ENCODE measurements at places on chromosomes 3 and 15.
A peak's percentile ranks its signal among the peaks of the same experiment; 100 is the strongest.

- DNase-seq = peak; percentile 64
Measured at GRCh38 chr3:139388821-139389551, 461 bp downstream of the COPB2 start.

- DNase-seq = no peak
Measured at GRCh38 chr3:189303584-189303983, 131.8 kb downstream of the TPRG1 start.

- DNase-seq = no peak
Measured at GRCh38 chr3:180409170-180409569, 192.8 kb upstream of the TTC14 start.

GRCh38 chr3:98761643-98762229 is 1.4 kb upstream of the ST3GAL6 start:
- DNase-seq = no peak

- DNase-seq = no peak
Measured at GRCh38 chr15:42704492-42704926, 32.4 kb downstream of the CDAN1 start.

GRCh38 chr15:66996094-66996493 is 69.3 kb upstream of the SMAD3 start:
- DNase-seq = no peak

- no peak for DNase-seq
Measured at GRCh38 chr3:128408693-128409623, 57.7 kb downstream of the DNAJB8 start.

DNA sequence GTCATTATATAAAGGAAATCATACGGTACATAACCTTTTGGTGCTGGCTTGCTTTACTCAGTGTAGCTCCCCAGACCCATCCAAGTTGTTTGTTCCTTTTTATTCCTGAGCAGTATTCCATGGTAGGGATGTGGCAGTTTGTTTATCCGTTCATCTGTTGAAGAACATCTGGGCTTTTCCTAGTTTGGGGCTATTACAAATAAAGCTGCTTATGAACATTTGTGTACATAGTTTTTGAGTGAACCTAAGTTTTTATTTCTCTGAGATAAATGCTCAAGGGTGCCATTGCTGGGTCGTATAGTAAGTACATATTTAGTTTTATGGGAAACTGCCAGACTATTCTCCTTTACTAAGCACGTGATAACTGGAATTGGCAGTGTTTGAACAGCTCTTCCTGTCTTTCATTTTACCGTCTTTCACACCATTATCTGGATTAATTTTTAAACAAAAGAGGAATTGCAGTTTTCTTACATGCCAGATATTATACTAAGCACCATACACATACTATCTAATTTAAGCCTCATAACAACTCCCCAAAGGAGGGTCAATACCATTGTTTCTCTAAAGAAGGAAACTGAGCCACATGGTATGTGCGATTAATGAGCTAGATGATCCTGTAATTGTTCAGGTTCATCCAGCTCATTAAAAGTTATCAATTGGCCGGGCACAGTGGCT is 85.6 kb downstream of the PTPRG start:
- no peak for DNase-seq

GRCh38 chr3:36729204-36730056 is 34.9 kb downstream of the DCLK3 start:
- DNase-seq = no peak

DNA sequence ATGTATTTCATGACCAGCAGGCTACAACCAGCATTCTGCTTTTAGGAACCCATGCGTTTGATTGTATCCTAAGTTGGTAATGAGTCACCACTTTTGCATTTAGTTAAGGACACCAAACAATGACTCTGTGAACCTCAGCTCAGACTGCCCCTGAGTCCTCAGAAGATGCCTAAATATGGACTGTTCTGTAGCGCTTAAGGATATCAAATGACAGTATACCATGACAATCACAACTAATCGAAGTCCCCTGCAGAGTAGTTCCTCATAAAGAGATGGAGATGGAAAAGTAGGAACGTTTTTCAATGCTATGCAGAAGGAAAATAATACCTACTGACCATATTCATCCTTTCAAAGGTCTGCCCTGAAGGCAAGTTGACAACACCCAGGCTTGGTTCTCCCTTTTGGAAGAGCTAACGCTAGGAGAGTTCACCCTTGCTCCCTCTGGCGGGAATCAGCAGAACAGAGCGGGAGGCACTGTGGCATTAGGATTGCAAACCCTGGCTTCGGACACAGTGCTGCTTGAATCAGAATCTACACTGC is 508.6 kb downstream of the FHIT start:
- DNase-seq = no peak

DNA sequence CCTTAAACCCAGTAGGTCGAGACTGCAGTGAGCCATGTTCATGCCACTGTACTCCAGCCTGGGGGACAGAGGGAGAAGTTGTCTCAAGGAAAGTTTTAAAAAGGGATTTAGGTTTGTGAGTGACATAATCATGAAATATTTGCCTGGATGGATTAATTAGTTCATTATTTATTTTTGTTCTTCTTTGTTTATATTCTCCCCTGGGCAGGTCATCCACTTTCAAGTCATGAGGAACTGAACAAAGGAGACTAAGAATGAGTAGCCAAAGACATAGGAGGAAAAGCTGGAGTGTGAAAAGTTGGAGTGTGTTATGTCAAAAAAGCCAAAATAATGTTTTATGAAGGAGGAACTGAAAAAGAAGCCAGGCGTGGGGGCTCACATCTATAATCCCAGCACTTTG is 17.7 kb upstream of the PCCB start:
- DNase-seq = no peak

GRCh38 chr15:90664650-90665287 is 52.4 kb upstream of the BLM start:
- peak; percentile 82 for DNase-seq

DNA sequence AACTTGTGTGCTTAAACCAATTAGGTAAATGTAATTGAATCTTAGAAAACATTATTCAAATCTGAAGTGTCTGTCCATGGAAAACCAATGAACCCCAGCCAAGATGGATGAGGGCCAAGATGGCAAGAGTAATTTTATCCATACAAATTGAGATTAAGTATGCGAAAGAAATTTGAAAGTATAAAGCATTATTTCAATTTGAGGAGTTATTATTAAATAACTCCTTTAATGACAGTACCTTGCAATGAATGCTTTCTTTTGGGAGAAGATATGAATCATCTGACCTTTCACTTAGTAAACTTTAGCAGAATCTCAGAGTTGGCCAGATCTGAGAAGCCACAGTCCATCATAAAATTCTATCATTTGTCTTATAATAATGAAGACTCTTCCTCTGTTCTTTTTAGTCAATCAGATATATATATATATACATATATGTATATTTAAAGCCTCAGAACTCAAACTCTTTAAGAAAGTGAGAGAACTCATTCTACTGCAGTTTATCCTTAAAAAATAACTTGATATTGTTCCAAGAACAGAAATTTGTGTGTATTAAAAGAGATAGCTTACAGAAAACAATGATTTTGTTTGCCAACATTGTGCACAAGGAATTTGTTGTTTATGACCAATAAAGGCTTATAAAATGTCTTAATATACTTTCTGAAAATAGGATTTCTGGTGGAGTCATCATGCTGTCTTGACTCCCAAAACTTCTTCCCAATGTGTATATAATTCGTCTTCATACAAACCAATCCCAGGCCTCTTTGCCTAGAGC is 434.8 kb upstream of the THBS1 start:
- no peak for DNase-seq

GRCh38 chr3:185442031-185442430 is 56.8 kb downstream of the TMEM41A start:
- DNase-seq = no peak

DNA sequence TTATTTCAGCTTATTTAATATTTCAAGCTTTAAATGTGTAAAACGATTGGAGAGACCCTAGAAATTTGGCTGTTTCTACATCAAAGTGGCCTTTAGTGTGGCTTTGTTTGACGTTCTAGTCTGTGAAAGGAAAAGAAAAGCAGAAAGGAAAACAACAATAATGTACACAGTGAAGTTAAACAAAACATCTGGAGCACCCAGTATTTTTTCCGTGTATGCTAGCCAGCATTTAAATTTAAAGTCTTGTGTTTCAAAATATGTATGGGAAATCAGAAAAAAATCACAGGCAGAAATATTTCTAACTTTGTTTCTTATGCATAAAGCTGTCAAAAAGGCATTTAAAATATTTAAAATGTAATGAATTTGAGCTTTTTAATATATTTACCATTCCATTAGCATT is 218.1 kb downstream of the NAALADL2 start:
- no peak for DNase-seq

GRCh38 chr3:47487265-47487664 is 11.5 kb upstream of the SCAP start:
- no peak for DNase-seq

DNA sequence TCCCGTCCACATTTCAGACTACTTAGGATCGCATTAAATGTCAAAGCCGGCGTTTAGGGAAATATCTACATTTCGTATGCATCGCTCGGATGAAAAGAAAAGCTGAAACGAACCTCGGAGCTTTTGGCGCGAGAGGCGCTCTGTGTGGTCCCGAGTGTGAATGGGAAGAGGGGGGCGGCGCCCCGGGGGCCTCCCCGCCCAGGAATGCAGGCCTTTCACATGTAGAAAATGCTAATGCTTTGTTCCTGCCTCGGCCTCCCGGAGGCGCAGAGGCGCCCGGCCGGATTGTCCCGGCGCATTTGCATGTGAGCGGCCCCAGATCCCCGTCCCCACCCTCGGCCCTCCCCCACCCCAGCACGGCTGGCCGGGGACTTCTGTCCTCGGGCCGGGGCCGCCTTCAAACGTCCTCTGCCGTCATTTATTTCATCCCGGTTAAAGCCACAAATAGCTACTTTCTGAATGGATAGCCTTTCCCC is 37.0 kb upstream of the TRIM71 start:
- DNase-seq = no peak

DNA sequence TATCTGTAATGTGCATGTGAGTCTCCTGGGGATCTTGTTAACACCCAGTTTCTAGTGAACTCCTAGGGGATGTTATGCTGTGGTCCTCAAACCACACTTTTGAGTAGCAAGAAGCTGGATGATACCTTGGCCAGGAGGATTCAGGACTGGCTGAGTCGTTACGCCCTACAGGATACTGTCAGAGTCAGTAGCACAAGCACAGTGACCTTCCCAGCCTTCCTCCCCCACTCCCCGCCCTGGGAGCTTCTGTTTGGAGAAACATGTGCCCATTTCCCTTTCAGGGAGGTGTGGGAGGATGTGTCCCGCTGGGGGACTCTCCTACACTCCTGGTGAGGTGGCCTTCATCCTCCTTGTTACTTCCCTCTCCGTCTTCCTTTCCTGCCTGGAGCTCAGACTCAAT is 76.4 kb upstream of the TRPM1 start:
- no peak for DNase-seq

DNA sequence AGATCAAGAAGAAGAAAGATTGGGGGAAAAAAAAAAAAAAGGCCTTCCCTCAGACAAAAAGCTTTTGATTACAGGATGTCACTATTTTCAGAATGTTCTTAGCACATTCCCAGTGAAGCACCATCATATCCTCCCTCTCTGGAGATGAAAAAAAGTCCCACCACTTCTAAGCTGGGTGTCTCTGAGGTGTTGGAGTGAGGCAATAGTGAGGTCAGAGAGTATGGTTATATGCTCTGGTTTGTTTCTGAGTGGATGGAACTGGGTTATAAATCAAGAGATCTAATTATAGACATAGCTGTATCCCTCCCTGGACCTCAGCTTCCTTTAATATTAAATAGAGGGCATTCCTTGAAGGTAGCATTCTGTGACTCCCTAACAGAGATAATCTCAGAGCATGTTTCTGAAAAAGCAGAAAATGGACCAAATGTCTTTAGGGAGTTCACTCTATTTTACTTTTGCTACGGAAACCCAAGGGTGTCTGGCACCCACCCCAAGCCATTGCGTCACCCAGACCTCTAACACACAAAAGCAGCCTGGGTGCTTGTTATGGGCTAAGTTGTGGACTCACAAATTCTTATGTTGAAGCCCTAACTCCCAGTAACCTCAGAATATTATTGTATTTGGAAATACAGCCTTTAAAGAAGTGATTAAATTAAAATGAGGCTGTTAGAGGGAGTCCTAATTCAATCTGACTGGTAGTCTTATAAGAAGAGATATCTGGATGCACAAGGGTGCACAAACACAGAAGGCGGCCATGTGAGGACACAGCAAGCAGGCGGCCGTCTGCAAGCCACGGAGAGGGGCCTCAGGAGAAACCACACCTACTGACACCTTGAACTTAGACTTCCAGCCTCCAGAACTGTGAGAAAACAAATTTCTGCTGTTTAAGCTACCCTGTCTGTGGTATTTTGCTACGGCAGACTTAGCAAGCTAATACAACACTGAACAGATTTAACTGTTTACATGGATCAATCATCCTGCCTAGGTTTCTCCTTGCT is 81.5 kb downstream of the MB21D2 start:
- DNase-seq = peak; percentile 73

DNA sequence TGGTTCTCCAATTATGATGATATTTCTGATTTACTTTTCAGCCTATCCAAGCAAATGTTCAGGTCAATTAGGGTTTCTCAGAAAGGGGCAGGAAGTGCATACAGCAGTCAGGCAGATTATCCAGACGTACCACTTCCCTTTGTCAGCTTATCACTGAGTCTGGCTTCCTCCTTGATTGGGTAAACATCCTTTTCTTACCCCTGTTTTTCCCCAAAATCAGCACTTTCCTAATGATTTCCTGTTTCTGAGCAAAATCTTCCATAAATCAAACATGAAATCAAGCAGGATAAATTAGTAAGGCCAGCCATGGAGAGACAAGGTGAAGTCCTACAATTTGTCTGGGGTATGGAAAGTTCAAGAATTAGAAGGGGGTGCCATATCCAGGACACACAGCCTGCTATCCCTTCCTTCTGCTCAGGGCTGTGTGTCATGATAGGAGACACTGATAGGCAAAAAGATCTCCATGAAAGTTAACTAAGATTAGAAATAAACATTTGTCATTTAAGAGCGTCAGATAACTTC is 29.0 kb downstream of the ADIPOQ start:
- DNase-seq = no peak

Data from Right ventricle myocardium inferior (tissue), 1 donor.